ENCODE measurements at places on chromosomes 4 and X. TPM values are rescaled to one million over a fixed set of nuclear protein-coding genes. Genes with fewer than 3 reads are reported as not detected.

- no peak overlapping the region for H3K4me3 ChIP-seq
- H3K4me1 ChIP-seq, result no peaks in the 10 kb centered on the region
Measured at GRCh38 chr4:8067274-8067936, 91.2 kb downstream of the ABLIM2 start.

DNA sequence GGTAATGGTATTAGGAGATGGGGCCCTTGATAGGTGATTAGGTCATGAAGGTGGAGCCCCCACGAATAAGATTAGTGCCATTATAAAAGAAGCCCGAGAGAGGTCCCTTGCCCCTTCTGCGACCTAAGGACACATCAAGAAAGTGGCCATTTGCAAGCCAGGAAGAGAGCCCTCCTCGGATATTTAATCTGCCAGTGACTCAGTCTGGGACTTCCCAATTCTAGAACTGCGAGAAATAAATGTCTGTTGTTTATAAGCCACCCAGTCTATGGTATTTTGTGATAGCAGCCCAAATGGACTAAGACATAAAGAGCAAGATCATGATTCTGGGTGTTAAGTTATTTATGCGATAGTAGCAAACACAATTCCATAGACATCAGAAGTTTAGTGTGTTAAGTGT, 192.2 kb downstream of the LDB2 start:
- H3K36me3 ChIP-seq, result no peaks in the 10 kb centered on the region
- no peak overlapping the region for H3K27ac ChIP-seq
- DNase-seq, result no peak
- H3K27me3 ChIP-seq, result no peaks in the 10 kb centered on the region
- H3K4me3 ChIP-seq, result no peak overlapping the region
- H3K4me1 ChIP-seq, result no peaks in the 10 kb centered on the region

DNA sequence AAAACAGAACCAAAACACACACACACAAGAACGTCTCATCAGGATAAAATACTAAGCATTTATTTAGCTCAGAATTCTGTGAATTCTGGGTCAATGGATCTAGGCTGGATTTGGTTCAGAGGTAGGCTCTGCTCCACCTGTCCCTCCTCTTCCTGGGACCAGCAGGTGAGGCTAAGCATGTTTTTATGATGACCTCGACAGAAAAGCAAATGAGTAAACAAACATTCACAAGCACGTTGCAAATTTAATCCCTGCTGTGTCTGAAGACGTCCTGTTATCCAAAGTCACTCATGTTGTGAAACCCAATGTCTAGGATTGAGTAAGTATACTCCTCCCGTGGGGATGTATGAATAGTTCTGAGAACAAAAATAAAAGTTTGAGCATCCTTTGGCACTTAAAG, 371.4 kb upstream of the TECRL start:
- H3K27ac ChIP-seq, result no peak overlapping the region
- H3K27me3 ChIP-seq, result no peaks in the 10 kb centered on the region
- no peaks in the 10 kb centered on the region for H3K4me1 ChIP-seq
- no peak overlapping the region for H3K4me3 ChIP-seq
- DNase-seq, result no peak

The ETDB gene
- not detected for total RNA-seq

The MAGEA4 gene
- total RNA-seq, result not detected

DNA sequence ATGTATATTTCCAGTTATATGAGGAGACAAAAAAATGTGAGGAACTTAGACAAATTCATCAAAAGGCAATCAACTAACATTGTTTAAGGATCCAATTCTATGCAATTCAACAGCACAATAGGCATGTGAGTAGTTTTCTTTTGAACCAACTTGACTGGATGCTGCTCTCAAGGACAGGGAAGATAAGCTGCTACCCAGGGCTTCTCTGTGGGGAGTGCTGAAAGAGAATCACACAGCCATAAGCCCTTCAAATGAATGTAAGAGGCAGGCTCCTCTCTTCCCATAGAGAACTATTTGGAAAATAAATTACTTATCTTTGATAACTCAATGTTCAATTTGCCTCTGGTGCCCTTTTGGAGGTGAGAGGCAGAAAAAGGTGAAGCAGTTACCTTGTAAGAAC, 1413.6 kb downstream of the PCDH7 start:
- H3K27me3 ChIP-seq, result no peaks in the 10 kb centered on the region
- H3K4me3 ChIP-seq, result no peak overlapping the region
- no peak overlapping the region for H3K27ac ChIP-seq
- no peaks in the 10 kb centered on the region for H3K36me3 ChIP-seq

DNA sequence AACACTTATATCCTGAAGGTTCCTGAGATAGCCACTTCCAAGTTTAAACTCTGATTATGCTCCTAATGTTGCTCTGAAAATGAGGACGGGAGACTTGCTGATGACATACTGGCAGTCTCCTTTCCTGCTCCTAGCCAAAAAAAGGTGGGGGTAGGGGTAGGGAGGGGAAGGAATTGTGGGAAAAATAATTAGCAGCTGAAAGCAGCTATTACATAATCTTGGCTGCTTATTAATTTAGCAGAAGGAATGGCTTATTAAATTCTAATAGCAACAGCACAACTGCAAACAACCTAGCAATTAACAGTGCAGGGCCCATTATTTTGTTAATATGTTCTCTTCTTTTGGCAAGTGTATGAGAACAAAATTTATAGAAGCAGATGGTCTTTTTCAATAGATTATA, 2.0 kb upstream of the AP1S2 start:
- H3K27ac ChIP-seq, result no peak overlapping the region
- H3K36me3 ChIP-seq, result peaks cover 2% of the 10 kb centered on the region
- H3K27me3 ChIP-seq, result peaks cover 2% of the 10 kb centered on the region
- DNase-seq, result no peak
- peaks cover 18% of the 10 kb centered on the region for H3K4me1 ChIP-seq

GRCh38 chr4:147096667-147097604, 151.3 kb upstream of the TTC29 start:
- H3K4me1 ChIP-seq, result no peaks in the 10 kb centered on the region
- DNase-seq, result no peak
- H3K27ac ChIP-seq, result no peak overlapping the region
- H3K27me3 ChIP-seq, result peaks cover 21% of the 10 kb centered on the region
- H3K36me3 ChIP-seq, result no peaks in the 10 kb centered on the region
- H3K4me3 ChIP-seq, result no peak overlapping the region
